ENCODE measurements at places on chromosomes 1 and 21.

DNA sequence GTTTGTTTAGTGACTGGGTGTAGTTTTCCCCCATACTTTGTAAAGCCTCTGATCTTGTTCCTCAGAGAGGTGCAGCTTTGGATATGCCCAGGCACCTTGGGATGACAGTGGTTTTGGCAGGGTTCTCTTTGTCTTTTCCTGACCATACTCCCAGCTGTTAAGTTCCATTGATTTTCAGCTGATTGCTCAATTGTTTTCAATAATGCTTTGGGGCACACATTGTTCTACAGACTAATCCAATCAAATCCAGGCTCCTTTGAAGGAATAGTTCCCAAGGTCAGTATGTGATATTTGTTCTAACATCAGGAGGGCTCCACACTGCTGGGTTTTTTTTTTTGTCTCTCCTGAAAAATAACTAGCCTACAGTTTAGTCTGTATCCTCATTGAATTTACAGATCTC, 24.8 kb downstream of the PPP2R5A start:
- DNase-seq = no peak

DNA sequence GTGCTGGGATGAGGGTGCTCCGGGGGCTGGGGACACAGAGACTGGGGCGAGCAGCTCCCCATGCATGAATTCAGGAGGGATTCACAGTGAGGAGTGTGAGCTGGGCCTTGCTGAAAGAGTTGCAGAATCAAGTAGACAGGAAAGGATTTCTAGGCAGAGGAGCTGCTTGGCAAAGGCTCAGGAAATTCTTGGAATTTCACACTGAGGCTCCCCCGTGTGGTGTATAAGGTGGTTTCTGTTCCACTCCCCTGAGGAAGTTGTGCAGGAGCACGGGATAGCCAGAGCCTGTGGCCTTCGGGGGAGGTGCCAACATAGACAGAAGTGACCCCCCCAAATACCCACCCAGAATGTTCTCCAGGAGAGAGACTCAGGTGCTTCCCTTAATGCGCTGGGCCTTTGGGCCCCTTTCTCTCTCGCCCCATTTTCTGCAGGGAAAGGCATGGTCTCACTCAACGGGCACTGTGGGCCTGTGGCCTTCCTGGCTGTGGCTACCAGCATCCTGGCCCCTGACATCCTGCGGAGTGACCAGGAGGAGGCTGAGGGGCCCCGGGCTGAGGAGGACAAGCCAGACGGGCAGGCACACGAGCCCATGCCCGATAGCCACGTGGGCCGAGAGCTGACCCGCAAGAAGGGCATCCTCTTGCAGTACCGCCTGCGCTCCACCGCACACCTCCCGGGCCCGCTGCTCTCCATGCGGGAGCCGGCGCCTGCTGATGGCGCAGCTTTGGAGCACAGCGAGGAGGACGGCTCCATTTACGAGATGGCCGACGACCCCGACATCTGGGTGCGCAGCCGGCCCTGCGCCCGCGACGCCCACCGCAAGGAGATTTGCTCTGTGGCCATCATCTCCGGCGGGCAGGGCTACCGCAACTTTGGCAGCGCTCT, 58.5 kb upstream of the ACTL8 start:
- DNase-seq = no peak

DNA sequence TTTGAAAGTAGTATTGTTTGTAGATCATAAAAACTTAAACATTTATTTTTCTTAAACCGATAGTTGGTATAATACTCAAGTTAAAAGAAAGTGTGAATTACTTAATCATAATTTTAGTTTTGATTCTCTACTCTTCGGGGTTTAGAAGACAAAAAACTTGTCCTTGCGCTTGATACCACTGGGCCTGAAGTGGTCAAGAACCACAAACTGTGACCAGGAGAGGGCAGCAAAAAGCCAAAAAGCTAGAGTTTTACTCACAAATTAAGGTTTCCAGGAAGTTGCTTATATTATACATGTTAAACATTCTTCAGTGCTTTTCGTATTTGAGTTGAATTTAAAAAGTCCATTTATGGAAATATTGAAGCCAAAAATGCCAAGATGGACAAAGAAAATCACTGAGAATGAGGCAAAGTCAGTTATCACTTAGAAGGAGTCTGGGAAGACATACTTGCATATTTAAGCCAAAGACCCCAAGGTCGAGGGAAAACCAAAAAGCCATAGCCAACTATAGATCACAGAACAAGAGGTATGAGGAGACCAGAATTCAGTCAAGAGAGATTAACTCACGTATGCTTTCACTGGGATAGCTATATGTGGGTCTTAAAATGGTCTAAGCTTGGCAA, 34.2 kb downstream of the EFCAB7 start:
- DNase-seq = peak; percentile 2

DNA sequence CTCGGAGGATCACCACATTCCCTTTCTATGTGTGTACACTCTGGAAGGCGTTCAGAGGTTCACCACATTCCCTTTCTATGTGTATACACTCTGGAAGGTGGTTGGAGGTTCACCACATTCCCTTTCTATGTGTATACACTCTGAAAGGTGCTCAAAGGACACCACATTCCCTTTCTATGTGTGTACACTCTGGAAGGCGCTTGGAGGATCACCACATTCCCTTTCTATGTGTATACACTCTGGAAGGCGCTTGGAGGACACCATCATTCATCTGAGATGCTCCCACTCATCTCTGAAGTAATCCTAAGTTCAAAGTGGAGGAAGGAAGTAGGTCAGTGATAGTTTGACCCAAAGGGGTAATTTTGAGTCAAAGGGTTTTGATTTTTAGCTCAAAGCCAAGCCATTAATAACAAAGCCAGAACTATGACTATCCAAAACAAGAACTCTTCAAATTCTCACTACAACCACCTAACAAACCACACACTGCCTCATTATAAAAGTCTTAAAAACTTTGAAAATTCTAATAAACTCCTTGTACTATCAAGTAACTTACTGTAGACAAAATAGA, 32.9 kb downstream of the NRIP1 start:
- DNase-seq = no peak

DNA sequence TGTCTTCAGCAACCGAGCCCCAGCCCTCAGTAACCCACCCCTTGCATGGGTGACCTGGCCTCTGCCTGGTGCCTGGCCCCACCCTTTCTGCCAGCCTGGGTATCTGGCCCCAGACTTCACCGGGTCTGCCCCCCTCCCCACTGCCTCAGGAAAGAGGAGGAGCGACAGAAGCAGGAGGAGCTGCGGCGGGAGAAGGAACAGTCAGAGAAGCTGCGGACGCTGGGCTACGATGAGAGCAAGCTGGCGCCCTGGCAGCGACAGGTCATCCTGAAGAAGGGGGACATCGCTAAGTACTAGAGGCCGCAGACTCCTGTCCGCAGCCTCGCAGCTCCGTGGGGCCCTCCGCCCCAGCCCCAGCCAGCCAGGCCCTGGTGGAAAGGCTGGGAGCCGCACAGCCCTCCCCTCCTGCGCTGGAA, 6.1 kb downstream of the TNFRSF25 start:
- DNase-seq = peak; percentile 71
